ENCODE measurements at places on chromosomes 2 and 18.

- DNase-seq = peak; percentile 72
Measured at GRCh38 chr2:240574386-240575100, 6.3 kb downstream of the RNPEPL1 start.

DNA sequence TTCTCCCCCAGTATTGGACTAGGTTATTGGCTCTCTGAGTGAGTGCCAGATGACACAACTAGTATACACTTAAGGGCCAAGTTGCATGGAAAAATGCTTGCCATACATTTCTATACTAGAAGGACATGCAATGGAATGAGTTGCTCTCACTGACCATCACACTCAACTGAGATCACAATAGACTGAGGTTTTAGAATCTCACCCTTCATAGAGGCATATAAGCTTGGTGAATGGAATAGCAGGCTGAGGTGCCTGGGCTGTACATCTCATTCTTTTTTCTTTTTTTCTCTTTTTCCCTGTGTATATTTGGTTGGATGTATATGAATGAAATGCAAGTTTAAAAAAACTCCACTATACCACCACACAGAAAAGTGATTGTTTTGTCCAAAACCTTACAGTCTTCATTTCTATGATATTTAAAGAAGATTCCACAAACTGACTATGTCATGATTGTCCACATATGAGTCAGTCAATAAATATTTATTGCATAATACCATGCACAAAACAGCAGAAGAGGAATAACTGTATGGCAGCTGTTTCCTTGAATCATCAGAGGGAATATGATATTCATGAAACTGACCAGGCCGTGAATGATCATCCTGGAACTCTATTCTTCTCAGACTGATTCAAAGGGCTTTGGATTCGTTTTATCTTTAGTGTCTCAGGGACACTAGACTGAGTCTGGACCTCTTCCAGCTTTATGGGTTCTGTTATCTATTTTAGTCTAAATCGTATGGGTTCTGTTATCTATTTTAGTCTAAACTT, 122.6 kb upstream of the STK17B start:
- peak; percentile 79 for DNase-seq

- no peak for DNase-seq
Measured at GRCh38 chr2:44722026-44722625, 219.4 kb upstream of the SIX3 start.

- no peak for DNase-seq
Measured at GRCh38 chr2:37653805-37654378, 17.6 kb downstream of the CDC42EP3 start.

- DNase-seq = no peak
Measured at GRCh38 chr2:191061381-191061980, 47.5 kb upstream of the STAT1 start.

- no peak for DNase-seq
Measured at GRCh38 chr2:44817673-44818335, 123.7 kb upstream of the SIX3 start.

DNA sequence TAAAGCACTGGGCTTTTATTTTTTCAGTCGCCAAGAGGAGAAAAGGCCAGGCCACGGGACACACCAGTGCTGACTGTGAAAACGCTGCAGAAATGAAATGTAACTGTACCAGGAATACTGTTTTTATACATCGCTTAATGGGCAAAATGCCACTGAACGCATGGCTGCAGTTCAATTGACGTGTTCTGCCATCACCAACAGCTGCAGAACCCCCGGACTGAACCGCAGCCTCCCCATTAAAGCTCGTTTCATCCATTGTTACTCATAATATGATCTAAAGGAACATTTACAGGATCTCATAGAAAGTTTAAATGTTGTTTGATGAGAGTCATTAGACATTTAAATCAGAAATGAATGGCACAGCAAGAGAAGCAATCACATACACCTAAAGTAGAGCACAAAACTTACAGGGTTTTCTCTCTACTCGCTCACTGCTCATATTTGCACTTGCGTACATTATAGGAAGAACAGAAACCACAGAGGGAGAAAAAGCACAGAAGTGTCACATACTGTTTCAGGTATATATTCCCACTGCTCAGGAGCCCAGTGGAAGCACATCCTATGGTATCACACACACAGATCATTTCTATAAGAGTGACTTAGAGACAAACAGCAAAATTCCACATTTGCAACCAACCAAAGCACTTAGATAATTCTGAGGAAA, 35.3 kb downstream of the TCF4 start:
- no peak for DNase-seq

GRCh38 chr2:177585234-177585863, 192.8 kb downstream of the AGPS start:
- DNase-seq = no peak

- no peak for DNase-seq
Measured at GRCh38 chr2:36589230-36589630, 8.7 kb downstream of the FEZ2 start.

DNA sequence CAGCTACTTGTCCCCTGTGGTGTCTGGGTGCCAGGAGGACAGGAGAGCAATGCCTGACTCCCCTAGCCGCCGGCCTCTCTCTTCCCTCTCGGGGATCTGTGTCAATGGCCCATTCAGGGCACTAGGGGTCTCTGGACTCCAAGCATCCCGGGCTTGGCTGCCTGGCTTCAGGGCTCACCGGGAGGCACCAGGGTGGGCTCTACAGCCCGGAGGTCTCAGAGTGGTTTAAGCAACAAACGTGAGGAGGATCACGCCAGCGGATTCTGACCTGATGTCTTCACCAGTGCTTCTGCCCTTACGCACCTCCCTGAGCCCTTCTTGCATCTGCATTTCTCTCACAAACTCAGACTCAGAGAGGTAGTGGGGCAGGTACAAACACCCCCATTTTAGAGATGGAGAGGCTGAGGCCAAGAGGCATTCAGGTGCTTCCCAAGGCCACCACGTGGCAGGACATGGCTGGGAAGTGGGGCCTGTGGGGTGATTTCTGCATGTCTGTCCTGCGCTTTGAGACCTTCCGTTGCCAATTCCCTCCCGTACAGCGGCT, 243.0 kb downstream of the CELF4 start:
- peak; percentile 95 for DNase-seq

DNA sequence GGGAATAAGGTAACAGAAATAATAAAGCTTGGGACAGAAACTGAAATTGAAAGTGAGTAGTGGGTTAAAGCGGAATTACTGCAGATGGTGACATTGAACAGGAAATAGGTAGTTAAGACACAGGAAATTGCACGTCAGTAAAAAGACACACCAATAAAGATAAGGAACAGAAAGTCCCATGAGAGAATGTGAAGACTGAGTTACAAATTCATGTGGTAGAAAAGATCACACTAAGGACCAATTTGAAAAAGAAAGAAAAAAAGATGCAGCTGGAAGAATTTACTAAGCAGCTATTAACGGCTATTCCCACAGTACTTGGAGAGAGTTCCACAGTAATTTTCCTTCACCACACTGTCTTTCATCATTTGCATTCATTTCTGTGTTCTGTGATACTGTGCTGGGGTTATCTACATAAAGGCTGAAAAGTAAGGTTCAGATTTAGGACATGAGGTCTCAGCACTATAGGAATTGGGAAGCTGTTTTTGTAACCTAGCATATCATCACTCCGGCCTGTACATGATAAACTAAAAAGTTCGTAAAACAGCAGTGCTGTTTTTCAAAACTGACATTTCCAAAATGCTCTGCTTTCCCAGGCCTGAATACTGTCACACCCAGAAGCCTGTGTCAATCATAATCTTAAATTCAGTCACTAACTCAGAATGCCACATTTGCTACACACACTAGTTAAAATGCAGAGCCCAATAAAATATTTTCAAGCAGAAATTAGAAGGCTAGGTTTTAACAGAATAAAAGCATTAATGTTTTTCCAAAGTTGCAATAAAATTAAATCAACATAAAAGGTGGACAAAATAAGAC, 42.9 kb downstream of the SRBD1 start:
- DNase-seq = no peak

GRCh38 chr2:101502095-101502494, 27.2 kb upstream of the RFX8 start:
- DNase-seq = peak; percentile 48

GRCh38 chr2:120589771-120590608, 145.7 kb upstream of the GLI2 start:
- DNase-seq = peak; percentile 98

GRCh38 chr2:18788592-18788991, 199.2 kb upstream of the NT5C1B start:
- no peak for DNase-seq

DNA sequence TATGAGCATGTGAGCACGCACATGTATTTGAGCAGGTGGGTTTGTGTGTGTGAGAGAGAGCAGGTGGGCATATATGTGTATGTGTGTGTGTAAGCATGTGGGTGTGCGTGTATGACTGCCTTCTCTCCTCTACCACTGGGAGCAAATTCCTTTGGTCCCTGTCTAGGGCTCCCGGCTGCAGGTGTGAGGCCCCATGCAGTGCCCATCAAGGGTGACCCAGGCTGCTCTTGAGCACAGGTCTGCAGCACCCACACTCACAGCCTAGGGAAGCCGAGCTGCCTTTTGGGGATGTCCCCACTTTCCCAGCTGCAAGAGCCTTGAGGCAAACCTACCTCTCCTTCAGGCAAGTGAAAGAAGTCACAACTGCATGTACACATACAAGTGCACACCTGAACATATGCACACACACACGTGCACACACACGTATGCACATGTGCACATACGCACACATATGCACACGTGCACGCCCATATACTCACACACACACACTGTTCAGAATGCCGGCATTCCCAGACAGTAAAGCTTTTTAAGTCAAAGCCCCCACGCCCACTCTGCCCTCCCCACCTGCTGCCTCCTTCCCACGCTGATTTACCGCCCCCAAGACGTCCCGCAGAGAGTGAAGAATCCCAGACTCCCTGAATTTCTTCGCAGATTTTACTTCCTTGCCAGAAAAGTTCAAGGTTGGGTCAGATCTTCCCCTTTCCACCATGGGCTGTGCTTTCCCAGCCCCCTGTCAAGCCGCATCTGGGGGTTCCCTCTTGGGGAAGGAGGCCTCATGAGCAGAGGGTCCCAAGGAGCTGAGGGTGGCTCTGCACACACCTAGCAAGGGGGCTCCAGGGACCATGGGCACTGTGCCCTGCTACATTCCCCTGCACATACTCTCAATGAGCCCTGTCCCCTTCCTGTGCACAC, 170.6 kb downstream of the TWIST2 start:
- peak; percentile 73 for DNase-seq

DNA sequence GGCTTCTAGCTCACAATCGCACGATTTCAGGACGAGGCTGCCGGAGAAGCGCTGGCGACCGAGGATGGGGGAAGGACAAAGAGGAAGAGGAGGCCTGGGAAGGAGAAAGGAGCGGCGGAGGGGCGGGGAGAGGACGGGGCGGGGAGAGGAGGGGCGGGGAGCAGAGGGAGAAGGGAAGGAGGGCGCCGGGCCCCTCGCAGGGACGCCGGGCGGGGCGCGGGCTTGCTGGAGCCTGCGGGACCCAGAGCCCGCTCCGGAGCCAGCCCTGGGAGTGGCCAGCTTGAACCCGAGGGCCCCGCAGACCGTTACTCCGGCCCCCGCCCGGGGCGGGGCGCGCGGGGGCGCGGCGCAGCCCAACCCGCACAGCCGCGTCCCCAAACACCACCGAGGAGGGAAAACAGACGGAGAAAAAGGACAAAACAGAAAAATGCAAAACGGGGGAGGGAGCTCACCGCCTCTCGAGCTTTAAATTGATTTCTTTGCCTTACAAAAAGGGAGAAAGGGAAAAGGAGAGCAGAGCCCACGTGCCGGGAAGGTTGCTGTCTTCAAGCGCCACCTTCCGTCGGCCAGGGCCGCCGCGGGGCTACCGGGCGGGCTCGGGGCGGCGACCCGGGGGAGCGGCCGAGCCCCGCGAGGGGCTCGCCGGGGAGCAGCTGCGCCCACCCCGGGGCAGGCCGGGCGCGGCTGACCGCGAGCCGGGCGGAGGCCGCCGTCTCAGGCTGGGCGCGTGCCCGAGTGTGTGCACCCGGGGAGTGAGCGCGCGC, 781 bp upstream of the SOX11 start:
- peak; percentile 67 for DNase-seq

- DNase-seq = no peak
Measured at GRCh38 chr2:75342504-75343175, 143.3 kb upstream of the TACR1 start.

DNA sequence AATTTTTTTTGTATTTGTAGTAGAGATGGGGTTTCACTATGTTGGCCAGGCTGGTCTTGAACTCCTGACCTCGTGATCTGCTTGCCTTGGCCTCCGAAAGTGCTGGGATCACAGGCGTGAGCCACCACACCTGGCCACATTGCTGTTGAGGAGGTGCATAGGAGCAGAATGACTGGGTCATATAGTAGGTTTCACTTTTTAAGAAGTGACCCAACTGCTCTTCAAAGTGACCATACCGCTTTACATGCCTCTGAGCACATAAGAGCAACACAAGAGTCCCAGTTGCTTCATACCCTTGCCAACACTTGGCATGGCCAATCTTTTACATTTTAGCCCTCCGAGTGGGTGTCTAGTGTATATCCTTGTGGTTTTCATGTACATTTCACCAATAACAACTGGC, 28.9 kb downstream of the RRM2 start:
- DNase-seq = no peak

GRCh38 chr2:212928681-212929080, 222.7 kb downstream of the IKZF2 start:
- no peak for DNase-seq

DNA sequence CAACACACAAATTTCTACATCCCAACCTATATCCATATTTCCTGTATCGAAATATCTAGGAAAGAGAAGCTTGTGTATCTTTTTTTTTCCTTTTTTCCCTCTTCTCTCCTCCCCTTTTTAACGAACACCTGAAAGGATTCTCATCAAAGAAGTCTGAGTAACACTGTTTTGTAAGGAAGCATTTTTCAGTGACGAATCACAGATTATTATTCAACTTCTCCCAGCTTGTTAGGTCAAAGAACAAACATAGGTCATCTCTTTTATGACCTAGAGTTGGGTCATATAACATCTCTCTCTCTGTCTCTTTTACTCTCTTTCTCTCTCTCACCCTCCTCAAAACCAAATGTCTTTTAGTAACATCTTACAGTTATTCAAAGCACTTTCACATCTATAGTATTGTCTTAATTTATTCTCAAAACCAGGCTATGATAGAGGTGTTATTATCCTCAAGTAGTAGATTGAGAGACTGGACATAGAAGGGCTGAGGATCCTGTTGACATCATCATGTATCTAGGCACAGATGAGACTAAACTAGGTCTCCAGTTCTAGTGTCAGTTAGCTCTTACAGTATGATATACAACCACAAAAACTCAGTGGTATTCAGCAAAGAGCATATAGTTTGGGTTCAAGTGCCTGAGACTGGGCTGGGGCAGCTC, 80.1 kb upstream of the SPOPL start:
- no peak for DNase-seq

GRCh38 chr2:38091760-38092159, 15.8 kb upstream of the CYP1B1 start:
- DNase-seq = peak; percentile 43

DNA sequence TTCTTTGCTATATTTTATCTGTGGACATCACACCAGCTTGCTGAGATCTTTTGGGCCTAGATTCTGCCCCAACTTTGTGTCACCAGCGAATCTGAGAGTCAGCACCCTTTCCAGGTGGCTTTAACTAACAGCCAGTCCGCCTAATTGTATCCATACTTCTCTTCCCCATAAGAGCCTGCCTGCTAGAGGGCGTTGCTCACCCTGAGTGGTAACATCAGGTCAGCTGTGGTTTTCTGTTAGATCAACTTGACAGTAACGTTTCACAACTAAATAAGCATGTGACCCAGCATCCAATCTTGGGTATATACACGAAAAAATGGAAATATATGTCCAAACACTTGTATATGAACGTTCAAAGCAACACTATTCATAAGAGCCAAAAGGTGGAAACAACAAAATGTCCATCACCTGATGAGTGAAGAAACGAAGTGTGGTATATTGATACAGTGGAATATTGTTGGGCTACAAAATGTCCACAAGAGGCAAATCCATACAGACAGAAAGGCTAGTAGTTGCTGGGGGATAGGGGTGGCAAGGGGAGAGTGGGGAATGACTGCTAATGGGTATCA, 24.9 kb downstream of the EFHD1 start:
- no peak for DNase-seq

Measured in osteoblast (primary cell).